WERI-Rb-1 (cell line): ENCODE measurements at places on chromosomes 6 and 20.

DNA sequence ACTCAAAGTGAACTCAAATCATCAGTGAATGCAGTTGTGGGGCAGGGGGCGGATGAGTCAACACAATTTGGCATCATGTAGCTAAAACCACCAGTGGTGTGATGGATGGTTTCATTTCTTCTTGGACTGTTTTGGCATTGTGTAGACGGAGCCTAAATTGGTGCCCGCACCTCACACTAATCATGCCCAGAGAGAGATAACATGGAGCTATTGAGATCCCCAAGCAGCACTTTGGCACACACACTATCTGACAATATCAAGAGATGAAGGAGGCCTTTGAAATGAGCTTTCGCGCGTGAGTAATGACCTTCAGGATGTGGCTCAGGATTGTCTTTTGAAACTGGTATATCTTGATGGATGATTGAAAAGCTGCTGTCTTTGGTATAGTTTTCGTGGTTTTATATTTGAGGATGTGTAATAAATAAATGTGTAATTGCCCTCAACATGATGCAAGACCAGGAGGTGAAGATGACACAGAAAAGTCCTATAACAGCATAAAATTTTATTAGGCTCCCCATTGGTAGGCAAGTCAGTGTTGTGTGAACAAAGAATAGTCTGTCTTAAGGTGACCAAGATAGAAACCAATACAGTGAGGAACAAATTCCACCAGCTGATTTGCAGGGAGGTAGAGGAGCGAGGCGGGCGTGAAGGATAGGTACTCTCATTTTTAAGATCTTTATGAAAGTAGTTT lies 174.2 kb downstream of the TSHZ2 start:
- DNase-seq, result no peak

DNA sequence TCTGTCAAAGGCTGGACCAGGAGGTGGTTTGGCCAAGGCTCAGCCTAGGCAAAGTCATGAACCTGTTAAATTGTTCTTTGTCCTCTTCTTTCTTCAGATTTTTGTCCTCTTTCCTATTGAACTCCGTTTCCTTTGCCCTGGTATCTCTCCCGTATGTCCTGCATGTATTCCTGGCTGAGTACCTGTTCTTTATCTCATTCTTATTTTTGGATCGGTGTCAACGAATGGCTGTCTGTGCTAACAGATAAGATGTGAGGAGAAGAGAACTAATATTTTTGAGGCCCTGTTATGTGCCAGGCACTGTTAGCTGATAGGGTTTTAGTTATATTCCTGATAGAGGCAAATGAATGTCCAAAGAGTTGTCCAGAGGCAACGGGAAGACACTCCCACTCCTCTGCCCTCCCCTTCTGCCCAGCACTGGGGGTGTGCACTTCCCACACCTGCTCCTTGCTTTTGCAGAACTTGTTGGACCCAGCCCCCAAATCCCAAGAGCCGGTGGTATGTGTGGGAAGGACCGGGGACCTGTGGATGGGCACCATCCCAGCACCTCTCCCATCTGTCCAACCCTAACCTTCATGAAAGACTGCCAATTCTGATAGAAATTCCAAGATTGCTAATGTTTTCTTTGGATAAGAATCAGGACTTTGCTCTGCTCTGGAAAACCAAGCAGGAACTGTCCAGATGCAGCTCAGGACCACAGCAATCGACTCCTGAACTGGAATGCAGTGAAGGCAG lies 20.6 kb downstream of the MMP24OS start:
- no peak for DNase-seq

GRCh38 chr6:7737867-7738266 lies 12.0 kb downstream of the BMP6 start:
- no peak for DNase-seq

GRCh38 chr20:2867081-2867864 lies 6.0 kb upstream of the PTPRA start:
- DNase-seq, result no peak

GRCh38 chr20:22288156-22288555 lies 296.2 kb downstream of the FOXA2 start:
- no peak for DNase-seq

- peak; percentile 67 for DNase-seq
Observed at GRCh38 chr6:157688960-157689599, 134.0 kb upstream of the SNX9 start.

- DNase-seq, result no peak
Observed at GRCh38 chr6:3888153-3888957, 39.2 kb downstream of the FAM50B start.

GRCh38 chr6:135319819-135320218 lies 138.7 kb downstream of the MYB start:
- no peak for DNase-seq

DNA sequence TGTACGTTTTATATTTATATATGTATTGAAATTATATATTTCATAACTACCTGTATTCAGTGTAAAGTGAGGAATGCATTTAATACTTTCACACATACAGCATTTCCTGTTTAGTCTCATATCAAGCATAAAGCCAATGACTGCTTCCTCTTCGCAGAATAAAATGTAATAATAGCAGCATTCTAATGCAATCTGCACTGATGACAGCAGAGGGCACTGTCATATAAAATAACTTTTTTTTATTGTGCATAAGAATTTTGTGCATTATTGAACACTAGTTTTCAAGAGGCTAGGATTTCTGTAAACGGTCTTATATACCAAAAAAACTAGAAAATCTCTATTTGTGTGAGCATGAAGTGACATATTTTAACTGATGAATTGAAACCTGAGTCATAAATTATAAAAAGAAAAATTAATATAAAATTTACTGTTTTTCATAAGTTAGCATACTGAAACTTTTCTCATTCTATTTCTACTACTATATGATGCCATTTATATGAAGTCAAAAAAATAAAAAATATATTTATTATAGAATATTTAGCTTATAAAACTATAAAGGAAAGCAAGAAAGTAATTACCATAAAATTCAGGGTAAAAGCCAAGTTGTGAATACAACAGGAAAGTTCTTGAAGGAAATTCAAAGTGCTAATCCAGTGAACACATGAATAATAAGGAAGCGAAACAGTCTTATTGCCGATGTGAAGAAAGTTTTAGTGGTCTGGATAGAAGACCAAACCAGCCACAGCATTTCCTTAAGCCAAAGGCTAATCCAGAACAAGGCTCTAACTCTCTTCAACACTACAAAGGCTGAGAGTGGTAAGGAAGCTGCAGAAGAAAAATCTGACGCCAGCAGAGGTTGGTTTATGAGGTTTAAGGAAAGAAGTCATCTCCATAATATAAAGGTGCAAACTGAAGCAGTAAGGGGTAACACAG lies 36.3 kb downstream of the RNF146 start:
- peak; percentile 13 for DNase-seq

GRCh38 chr6:71387179-71387578 lies 98.6 kb downstream of the OGFRL1 start:
- DNase-seq, result no peak

GRCh38 chr6:152209211-152209610 lies 401.7 kb downstream of the ESR1 start:
- no peak for DNase-seq

DNA sequence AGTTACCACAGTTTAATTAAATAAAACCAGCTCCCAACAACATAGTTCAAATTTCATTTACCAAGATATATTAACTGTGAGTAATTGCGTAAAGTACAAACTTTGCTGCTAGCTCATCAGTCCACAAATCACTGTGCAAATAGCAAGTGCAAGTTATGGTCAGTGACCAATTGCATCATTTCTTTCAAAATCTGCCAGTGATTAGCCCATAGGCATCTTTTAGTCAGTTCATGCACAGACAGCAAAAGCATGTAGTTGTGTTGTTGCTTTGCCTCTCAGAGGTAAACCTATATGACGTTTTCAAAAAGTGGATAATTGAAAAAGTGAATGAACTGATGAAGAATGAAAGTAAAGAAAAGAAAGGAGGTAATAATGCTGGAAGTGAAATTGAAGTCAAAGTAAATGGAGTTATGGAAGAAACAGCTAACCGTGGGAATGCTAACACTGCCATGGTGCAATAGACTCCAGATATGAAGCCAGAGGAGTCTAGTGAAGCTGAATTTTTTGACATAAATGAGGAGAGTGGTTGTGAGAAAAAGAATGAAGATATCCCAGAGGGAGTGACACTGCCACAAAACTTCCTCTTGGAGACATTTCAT lies 36.5 kb downstream of the ENPP1 start:
- no peak for DNase-seq

DNA sequence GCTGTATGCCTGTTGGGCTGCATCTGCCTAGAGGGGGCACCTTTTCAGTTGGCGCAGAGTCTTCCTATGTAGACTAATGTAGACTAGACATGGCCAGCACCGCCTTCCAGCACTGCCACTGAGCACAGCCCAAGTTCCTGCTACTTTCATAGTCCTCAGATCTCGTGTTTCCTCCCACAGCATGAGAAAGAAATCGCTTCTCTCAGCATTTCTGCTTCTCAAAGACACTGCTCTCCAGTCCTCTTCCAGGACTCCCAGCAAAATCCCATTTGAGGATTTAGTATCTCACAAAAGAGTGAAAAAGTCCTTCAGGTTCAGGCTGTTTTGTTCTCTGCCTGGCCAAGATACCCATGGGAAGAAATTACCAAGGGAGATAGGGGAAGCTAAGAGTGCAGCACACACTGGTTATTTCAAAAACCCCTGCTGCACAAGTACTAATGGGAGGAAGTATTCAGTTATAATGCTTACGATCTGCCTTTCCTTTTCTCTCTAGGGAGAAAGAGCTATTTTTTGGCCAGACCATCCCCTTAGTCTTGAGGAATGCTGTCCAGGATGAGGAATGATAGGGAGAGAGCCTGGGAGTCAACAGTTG lies 35.7 kb downstream of the OGFRL1 start:
- DNase-seq, result no peak

DNA sequence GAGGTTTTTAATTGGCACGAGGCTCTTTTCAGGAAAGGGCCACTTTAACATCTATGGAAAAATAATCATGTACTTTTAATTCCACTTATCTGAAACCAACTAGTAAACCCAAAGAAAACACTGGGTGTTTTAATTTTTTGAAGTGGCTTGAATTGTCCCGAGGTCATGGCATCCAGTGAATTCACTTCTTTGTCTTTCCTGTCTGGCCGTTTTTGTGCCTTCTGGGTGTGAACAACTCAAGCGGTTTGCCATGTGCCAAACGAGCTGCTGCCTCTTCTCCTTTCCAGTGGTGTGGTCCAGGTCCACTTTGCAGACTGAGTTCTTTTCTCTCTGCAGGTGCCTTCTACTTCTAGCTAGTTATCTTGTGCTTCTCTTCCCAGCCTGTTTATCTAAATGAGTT lies 117.5 kb downstream of the PLCB4 start:
- no peak for DNase-seq

GRCh38 chr6:14797875-14798593 lies 447.8 kb upstream of the JARID2 start:
- DNase-seq, result peak; percentile 88

- DNase-seq, result no peak
Observed at GRCh38 chr6:30071081-30071818, 4.3 kb downstream of the PPP1R11 start.

- DNase-seq, result no peak
Observed at GRCh38 chr6:13046084-13046483, 282.3 kb downstream of the TBC1D7 start.

- DNase-seq, result no peak
Observed at GRCh38 chr6:27517928-27518787, 45.3 kb upstream of the ZNF184 start.

- DNase-seq, result no peak
Observed at GRCh38 chr6:158068156-158068892, 86.7 kb downstream of the SYNJ2 start.

DNA sequence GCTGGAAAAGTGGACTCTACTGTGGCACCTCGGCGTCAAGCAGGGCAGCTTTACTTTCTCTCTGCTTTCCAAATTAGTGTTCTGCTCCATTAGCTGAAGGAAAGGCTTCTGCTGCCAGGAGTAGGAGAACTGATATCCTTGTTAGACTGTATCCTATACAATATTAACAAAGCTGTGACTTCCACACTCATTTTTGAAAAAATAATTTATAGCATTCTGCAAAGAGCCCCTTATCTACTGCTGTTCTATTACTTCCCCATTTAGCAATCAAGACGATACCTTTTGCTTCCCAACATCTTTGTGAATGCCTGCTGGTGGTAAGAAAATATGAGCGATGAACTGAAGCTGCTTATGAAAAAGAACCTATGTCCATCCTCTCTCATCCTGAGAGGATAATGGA lies 151.1 kb downstream of the UBE3D start:
- DNase-seq, result no peak

- peak; percentile 82 for DNase-seq
Observed at GRCh38 chr6:5422321-5422915, 161.1 kb downstream of the FARS2 start.

DNA sequence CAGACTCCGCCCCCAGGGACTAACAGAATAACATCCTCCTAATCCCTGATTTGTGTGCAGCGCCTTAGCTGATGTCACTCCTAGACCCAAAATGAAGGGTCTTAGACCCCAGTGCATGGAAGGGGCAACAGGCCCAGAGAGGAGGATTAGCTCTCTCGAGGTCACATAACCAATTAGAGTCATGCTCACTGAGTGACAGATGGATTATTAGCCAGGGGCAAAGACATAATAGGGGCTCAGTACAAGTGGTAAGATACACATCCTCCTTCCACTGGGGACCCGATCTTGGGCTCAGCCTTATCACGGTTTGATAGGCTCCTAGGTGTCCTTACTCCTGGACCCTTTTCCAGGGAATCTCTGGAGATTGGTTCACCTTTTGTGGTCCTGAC lies 858 bp downstream of the TP53INP2 start:
- DNase-seq, result no peak

- no peak for DNase-seq
Observed at GRCh38 chr20:61057443-61058121, 194.5 kb upstream of the CDH4 start.

- DNase-seq, result no peak
Observed at GRCh38 chr6:105645156-105645555, 242.3 kb upstream of the PREP start.

- DNase-seq, result no peak
Observed at GRCh38 chr6:36662827-36663256, 15.7 kb upstream of the CDKN1A start.

GRCh38 chr6:26447257-26447656 lies 7.0 kb downstream of the BTN3A3 start:
- no peak for DNase-seq

GRCh38 chr6:47686411-47686810 lies 12.0 kb upstream of the ADGRF4 start:
- no peak for DNase-seq
